Neuronal stem cell (in vitro differentiated cells): ENCODE measurements at places on chromosomes 1 and 21.

DNA sequence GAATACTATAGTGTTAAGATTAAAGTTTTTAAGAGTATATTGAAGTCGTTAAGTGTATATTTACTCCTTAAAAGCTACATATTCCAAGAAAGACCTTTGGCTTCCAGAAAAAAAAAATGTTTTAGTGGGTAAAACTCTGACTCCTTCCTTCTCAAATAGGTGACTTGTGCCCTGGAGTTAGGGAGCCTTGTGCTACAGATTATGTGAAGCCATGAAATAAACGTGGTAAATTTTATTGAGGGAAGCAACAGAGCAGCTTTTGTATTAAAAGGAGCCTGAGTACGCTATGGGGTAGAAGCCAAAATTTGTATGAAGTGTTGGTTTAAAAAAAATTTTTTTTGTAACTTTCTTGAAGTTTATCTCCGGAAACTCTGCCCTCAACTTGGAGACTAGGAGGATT lies 994 bp downstream of the RO60 start:
- H3K27me3 ChIP-seq = no peaks in the 10 kb centered on the region
- no peaks in the 10 kb centered on the region for H3K36me3 ChIP-seq
- H3K4me1 ChIP-seq = no peaks in the 10 kb centered on the region
- DNase-seq = no peak

GRCh38 chr1:207002724-207003146 lies 29.8 kb downstream of the C1orf116 start:
- H3K4me1 ChIP-seq = no peaks in the 10 kb centered on the region
- no peak overlapping the region for H3K4me3 ChIP-seq
- H3K27ac ChIP-seq = no peak overlapping the region

GRCh38 chr1:45008076-45008475 lies 3.0 kb downstream of the HECTD3 start:
- no peak overlapping the region for H3K4me3 ChIP-seq
- H3K27me3 ChIP-seq = no peaks in the 10 kb centered on the region
- H3K4me1 ChIP-seq = peaks cover 10% of the 10 kb centered on the region
- H3K36me3 ChIP-seq = peaks cover 63% of the 10 kb centered on the region
- DNase-seq = no peak

- peaks cover 27% of the 10 kb centered on the region for H3K4me1 ChIP-seq
- peak overlapping the region; percentile 79 for H3K27ac ChIP-seq
- H3K27me3 ChIP-seq = peaks cover 3% of the 10 kb centered on the region
- H3K36me3 ChIP-seq = no peaks in the 10 kb centered on the region
- H3K4me3 ChIP-seq = no peak overlapping the region
- no peak for DNase-seq
These were observed 68.7 kb downstream of the MORN1 start for GRCh38 chr1:2322581-2323211.

DNA sequence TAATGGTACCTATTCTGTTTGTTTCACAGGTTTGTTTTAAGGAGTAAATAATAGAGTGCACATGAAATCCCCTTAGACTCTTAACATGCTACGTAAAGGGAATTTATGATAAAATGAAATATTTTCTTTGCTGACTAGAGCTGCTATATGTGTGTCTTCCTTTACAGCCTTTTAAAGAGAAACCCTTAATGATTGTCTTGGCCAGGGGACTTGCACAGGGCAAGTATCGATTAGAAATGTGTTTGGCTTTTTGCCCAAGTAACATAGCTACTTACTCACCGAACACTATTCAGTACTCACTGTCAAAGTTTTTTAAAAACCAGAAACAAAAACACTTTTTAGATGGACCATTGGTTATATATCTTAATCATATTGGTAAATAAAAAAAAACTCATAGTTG lies 71.3 kb upstream of the KIAA1614 start:
- peaks cover 50% of the 10 kb centered on the region for H3K4me1 ChIP-seq
- DNase-seq = no peak
- H3K27me3 ChIP-seq = no peaks in the 10 kb centered on the region
- no peak overlapping the region for H3K4me3 ChIP-seq
- no peaks in the 10 kb centered on the region for H3K36me3 ChIP-seq
- H3K27ac ChIP-seq = no peak overlapping the region

DNA sequence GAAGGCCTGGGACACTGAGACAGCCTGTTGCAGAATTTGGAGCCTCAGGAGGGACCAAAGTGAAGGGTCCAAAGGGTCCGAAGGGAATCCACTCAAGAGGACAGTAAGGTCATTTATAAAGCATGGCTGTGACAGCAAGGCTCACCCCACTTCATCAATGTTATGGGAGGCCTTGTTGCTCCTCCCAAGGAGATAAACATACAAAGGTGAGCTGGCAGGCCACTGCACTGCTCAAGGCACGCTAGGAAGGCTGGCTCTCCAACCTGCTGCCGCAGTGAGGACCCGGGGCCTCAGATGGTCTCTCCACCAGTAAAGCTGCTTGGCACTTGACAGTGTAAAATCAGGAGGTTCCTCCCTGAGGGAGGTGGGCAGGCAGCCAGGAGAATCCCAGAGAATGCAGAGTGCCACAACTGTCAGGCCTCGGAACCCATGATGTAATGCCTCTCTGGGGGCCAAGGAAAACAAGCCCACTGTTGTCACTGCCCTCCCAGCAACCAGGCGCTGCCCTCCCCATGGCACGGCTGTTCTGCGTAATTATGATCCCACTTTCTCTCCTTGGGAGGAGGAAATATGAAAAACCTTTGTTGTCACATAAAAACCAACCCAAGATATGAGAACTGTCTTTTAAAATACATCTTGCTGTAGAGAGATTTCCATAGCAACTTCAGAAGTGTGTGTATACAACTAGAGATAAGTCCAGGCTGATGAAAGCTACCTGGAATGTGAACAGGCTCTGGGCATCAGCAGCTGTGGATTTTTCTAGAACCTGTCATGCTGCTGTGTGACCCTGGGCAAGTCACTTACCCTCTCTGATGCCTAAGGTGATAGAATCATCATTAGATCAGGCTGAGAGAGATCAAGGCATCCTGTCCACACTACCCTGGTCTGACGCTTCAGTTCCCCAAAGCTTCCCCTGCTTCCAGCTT lies 102.5 kb downstream of the KCNN3 start:
- peaks cover 5% of the 10 kb centered on the region for H3K27me3 ChIP-seq
- no peak for DNase-seq
- no peaks in the 10 kb centered on the region for H3K4me1 ChIP-seq
- peaks cover 2% of the 10 kb centered on the region for H3K36me3 ChIP-seq

DNA sequence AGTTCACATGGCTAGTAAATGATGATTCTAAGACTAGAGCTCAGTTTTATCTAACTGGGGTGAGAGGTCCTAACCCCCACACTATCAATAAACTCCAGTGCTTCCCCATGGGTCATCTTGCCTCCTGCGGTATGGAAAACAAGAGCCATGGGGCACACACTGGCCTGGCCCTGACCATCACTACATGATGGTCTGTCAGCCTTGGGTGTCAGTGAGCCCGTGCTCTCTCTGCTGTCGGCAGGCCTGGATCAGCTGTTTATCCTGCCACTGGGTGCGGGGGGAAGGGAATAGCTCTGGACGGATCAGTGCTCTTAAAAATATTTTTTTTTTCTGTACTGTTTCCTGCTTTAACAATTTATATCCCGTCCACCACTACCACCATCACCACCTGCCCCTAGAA lies 255.0 kb upstream of the ADGRL2 start:
- no peak overlapping the region for H3K27ac ChIP-seq
- DNase-seq = no peak
- no peaks in the 10 kb centered on the region for H3K27me3 ChIP-seq
- H3K4me3 ChIP-seq = no peak overlapping the region

DNA sequence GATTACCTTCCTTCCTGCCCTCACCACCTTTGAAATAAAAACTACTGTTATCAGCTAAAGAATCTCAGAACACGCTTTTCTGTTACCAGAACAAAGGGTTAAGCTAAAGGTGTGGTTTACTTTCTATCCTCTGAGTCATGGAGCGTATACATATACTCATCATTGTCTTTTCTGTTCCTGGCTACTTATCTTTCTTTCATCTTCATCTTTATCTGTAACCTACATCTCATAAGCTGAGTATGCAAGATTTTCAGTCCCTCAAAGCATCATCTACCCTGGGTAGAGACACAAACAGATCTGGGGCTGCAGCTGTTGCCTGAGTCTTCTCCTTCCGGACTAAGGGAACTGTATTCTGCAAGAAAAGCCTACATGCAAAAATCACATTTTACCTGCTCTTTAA lies 75.6 kb downstream of the LMO4 start:
- H3K27ac ChIP-seq = no peak overlapping the region
- H3K36me3 ChIP-seq = no peaks in the 10 kb centered on the region
- H3K4me1 ChIP-seq = peaks cover 12% of the 10 kb centered on the region
- H3K27me3 ChIP-seq = peaks cover 4% of the 10 kb centered on the region
- DNase-seq = no peak
- H3K4me3 ChIP-seq = no peak overlapping the region

DNA sequence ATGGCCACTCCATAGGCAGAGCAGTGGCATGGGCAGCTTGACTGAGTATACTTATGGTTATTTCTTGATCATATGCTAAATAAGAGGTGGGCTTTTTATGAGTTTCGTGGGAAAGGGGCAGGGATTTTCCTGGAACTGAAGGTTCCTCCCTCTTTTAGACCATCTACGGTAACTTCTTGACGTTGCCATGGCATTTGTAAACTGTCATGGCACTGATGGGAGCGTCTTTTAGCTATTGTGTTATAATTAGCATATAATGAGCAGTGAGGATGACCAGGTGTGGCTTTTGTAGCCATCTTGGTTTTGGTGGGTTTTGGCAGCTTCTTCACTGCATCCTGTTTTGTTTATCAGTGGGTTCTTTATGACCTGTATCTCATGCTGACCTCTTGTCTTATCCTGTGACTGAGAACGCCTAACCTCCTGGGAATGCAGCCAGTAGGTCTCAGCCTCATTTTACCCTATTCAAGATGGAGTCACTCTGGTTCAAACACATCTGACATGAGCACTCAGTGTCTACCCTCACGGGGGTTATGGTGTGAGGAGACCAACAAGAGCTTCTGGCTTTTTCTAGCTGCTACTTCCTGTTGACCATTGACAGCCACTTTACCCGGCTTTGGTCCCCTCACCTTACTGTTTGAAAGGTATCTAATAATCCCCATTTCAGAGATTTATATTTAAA lies 71.7 kb downstream of the GALNT2 start:
- no peak overlapping the region for H3K4me3 ChIP-seq
- no peak overlapping the region for H3K27ac ChIP-seq
- H3K36me3 ChIP-seq = no peaks in the 10 kb centered on the region
- H3K27me3 ChIP-seq = no peaks in the 10 kb centered on the region
- H3K4me1 ChIP-seq = peaks cover 17% of the 10 kb centered on the region

- H3K4me1 ChIP-seq = peaks cover 24% of the 10 kb centered on the region
- DNase-seq = no peak
- no peak overlapping the region for H3K27ac ChIP-seq
- H3K36me3 ChIP-seq = peaks cover under 1% of the 10 kb centered on the region
- H3K27me3 ChIP-seq = no peaks in the 10 kb centered on the region
- no peak overlapping the region for H3K4me3 ChIP-seq
These were observed 109.8 kb downstream of the PBX1 start for GRCh38 chr1:164668491-164669400.

DNA sequence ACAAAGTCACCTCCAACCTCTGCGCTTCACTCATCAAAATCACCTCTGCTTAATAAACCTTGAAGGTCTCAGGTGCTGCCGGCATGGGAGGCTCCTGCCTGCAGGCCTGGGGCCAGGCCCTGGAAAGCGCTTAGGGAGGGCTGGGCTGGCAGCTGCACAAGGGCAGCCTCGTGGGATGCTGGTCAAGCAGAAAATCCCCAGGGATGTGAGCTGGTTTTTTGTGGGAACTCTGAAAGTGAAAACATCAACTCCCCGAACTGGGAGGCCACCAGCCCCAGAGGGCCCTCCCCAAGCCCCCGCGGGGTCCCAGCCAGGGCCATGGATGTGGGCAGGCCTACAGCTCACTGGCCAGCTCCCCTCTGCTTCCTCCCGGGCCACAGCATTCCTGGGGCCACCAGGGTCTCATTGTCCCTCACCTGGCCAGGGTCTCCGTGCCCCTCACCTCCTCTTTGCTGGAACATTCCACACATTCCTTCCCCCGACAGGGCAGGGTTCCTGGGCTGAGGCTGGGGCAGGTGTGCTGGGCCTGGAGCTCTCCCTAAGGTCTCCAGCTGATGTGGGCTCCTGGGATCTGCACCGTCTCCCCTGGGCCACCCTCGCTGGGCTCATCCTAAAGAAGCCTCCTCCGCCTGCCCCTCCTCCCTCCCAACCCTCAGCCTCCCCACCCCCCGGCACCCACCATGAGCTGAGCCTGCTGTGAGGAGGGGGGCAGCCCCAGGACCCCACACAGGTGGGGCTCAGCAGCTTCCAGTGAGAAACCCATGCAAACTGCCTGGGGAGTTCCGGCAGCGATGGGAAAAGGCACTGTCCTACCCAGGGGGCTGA lies 36.0 kb upstream of the POFUT2 start:
- no peaks in the 10 kb centered on the region for H3K36me3 ChIP-seq
- DNase-seq = no peak
- no peak overlapping the region for H3K4me3 ChIP-seq
- H3K27ac ChIP-seq = no peak overlapping the region
- H3K4me1 ChIP-seq = peaks cover 15% of the 10 kb centered on the region

GRCh38 chr1:245715291-245715701 lies 560.5 kb downstream of the KIF26B start:
- no peaks in the 10 kb centered on the region for H3K27me3 ChIP-seq
- peaks cover 9% of the 10 kb centered on the region for H3K4me1 ChIP-seq
- H3K4me3 ChIP-seq = no peak overlapping the region
- no peak for DNase-seq
- no peaks in the 10 kb centered on the region for H3K36me3 ChIP-seq
